NCI-H748 treated with DMSO at 0.1 percent for 48 hours (cell line): ENCODE measurements at places on chromosomes 2 and 18.

DNA sequence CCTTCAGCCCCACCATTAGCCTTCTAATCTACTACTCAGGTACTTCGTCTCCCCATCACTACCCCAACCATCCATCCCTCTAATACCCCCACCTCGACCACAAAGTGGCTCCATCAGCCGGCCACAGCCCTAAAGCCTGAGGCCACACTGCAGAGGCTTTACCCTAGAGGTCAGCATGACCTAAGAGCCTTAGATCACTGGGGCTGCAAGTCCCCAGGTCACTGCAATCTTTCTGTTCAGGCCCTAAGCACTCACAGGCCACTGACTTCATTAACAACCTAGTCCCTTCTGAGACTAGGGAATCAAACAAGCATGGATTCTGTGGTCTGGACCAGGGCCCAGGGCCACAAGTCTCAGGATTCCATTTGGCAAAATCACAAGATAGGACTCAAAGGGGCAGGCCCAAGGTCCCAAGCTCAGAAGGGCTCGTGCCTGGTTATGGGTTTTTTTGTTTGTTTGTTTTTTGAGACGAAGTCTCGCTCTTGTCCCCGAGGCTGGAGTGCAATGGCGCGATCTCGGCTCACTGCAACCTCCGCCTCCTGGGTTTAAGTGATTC lies 37.0 kb upstream of the PKDCC start:
- DNase-seq, result no peak

- DNase-seq, result no peak
Measured at GRCh38 chr2:235021752-235022151, 69.9 kb downstream of the SH3BP4 start.

DNA sequence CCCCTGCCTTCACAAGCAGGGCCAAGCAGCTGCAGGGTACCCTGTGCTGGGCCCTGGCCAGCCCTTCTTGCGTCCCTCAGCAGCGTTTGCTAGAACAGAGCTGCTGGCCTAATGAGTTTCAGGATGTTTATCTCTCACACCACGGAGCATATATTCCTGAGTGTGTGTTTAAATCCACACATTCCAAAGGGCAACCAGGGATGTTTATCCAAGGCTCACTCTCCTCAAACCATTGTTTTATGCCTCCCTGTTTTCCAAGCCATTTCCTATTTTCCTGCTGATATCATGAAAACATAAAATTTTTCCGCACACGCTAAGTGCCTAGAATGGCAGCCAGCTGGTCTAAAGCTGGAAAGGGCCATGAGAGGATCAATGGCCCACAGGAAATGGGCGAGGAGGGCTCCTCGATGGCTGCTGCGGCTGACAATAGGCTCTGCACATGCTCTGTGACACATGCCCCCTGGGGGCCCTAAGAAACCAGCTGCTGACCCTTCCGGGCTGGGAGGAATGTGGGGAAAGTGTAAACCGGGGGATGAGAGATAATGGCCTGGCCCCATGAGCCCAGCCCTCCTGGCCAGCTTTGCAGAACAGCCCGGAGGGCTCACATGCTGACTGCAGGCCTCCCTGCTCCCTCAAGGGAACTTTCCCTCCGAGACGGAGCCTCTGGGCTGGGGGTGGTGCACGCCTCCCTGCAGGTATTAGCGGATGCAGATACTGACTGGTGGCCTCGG lies 194.0 kb downstream of the NDUFA10 start:
- DNase-seq, result no peak

DNA sequence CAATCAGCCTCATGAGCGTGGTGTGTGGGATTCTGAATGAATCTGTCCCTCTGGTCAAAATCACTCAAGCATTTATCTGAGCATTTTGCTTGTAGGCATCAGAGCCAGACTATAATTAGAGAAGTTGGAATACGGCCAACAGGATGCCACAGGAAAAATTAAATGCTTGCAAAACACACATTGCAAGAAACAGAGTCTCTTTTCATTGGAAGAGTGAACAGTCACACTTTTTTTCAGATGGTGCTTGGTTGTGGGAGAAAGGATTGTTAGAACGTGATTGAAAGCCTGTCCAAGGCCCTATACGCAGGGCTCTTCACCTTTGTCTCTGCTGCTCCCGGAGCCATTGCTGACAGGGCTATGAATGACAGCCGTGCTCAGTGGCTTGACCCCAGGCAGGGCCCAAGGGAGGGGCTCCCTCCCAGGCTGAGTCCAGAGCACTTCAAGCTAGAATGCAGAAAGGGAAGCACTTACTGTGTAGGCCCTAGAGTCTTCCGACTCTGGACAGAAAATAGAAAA lies 59.8 kb downstream of the SNTG2 start:
- peak; percentile 79 for DNase-seq

DNA sequence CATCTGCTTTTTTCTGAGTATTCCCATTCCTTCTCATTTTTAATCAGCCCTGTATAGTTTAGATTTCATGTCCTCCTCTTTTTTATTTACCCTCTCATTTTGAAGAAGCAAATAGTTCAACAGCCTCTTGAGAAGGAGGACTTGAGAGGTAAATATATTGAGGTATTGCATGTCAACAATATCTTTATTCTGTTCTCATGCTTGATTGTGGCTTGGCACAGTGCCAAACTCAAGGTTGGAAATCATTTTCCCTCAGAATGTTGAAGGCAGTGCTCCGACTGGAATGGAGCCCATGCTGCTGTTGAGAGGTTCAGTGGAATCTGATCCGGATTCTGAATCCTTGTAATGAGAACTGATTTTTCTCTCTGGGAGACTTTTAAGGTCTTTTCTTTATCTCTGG lies 31.0 kb upstream of the GALNT3 start:
- DNase-seq, result peak; percentile 51

DNA sequence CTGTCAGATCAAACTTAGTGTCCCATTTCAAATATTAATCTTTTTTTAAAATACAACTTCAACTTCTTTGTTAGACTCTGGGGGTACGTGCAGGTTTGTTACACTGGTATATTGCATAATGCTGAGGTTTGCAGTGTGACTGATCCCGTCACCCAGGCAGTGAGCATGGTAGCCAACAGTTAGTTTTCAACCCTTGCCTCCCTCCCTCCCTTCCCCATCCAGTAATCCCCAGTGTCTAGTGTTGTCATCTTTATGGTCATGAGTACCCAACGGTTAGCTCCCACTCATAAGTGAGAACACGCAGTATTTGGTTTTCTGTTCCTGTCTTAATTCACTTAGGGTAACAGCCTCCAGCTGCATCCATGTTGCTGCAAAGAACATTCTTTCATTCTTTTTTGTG lies 23.9 kb downstream of the NOL10 start:
- no peak for DNase-seq

- DNase-seq, result no peak
Measured at GRCh38 chr2:240687741-240688552, 3.7 kb upstream of the AQP12A start.

- no peak for DNase-seq
Measured at GRCh38 chr2:65465124-65465523, 32.7 kb upstream of the SPRED2 start.

GRCh38 chr2:68272246-68272994 lies 20.1 kb upstream of the PPP3R1 start:
- no peak for DNase-seq

- DNase-seq, result no peak
Measured at GRCh38 chr2:42863320-42863719, 70.9 kb upstream of the HAAO start.

DNA sequence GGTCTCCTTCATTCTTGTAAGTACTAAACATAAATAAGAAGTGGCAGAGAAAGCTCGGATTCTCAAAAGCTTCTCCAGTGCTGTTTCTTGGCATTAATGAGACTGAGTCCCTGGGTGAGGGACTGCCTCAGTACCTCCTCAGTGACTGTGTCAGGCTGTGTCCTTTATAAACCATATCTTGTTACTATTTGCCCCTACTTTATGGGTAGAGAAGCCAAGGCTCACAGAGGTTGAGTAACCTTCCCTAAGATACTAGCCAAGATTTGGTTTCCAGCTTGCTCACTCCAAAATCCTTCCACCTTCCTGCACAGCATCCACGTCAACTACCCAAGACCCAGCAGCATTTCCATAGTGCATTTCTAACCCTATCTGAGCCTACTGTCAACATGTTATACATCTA lies 55.6 kb downstream of the THUMPD2 start:
- DNase-seq, result no peak

GRCh38 chr18:27312853-27313252 lies 127.7 kb upstream of the CHST9 start:
- DNase-seq, result no peak

DNA sequence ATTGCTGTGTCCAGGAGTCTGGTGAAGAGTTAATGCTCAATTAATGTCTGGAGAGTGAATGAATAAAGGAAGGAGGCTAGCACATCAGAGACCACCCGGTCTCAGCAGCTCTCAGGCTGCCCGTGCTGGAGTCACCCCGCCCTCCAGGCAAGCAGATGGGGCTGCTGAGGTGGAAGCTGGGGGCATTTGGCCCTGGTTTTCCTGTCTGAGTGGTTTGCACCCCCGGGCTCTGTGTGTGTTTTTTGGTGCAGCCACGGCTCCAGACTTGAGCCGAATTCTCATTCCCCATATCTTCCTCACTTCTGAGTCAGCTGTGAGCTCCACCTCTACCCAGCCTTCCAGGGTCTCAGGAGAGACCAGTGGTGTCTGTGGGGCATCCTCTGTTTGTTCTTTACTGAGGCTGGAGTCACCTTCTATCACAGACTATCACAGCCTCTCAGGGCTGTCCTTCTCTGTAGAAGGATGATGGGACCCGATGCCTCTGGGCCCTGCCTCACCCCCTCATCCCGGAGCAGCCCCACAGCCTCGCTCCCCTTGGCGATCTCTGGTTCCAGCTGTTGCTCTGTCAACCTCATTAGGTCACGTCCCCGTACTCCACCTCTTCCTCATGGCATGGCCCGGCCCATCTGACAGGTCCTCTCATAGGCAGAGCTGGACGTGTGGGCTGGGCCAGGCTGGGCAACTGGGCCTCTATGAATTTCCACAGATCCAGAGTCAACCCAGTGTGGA lies 60.8 kb downstream of the HS1BP3 start:
- DNase-seq, result no peak

DNA sequence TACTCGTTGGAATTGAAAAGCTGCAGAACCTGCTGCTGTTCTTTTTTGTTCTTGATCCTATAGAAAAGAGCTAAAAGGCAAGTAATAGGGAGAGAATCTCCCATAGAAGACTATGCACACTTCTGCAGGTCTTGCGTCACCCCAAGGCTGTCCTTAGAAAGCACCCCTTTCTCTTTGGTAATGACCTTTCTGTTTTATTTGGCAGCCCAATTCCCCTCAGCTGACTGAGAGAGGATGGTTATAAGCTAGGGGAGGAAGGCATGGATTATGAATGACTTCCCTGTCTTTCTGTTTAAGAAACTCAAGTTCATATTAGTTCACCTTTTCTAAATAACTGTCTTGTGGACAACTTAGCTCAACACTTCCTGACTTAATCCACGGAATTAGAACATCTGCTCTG lies 122.9 kb downstream of the TXNL1 start:
- DNase-seq, result no peak

- no peak for DNase-seq
Measured at GRCh38 chr2:20629181-20629580, 21.7 kb downstream of the HS1BP3 start.

GRCh38 chr18:48475635-48476549 lies 62.9 kb upstream of the CTIF start:
- DNase-seq, result peak; percentile 75

- no peak for DNase-seq
Measured at GRCh38 chr2:29219374-29219773, 104.2 kb downstream of the CLIP4 start.

- DNase-seq, result no peak
Measured at GRCh38 chr18:77197073-77197472, 52.6 kb upstream of the GALR1 start.

DNA sequence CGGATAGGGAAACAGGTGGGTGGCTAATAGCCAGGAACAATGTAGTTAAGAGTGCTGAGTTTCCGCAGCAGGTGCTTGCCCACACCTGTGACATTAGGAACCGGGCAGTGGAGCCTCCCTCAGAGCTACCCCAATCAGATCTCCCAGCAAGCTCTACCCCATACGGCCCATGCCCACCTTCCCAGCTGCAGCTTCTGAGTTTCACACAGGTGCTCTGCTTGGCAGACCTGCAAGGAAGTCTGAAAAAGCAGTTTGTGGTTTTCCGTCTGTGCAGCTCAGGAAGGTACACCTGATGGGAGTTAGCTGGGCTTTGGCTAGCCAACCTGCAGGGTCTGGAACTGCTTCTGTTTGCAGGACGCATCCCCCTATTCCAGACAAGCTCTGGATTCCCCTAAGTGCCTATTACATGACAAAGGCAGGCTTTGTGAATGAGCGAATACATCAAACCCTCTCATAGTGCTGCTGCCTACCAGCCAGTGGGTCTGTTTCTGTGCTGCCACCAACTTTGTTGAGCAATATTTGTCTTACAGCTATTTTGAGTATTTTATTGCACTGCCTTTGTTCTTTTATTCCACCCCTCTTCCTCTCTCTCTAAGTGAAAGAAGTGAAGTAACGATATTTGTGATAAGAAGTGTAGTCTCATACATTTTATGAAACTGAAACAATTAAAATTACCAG lies 24.7 kb upstream of the CEP68 start:
- DNase-seq, result peak; percentile 13

DNA sequence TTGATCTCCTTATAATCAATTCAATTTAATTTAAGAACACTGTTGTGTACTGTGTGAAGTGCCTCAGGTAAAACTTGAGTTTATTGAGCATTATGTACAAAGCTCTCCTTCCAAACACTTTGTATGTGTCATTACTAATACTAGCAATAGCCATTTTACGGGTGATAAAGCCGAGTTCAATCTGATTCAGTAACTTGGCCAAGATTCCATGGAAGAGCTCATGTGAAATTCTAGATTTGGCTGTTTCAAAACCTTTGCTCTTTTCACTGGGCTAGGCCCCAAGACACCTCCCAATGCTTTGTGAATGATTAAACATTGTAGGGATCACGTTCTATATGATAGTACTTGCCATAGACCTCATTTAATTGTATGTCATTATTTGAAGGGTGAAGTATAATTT lies 8.9 kb upstream of the NFE2L2 start:
- no peak for DNase-seq

DNA sequence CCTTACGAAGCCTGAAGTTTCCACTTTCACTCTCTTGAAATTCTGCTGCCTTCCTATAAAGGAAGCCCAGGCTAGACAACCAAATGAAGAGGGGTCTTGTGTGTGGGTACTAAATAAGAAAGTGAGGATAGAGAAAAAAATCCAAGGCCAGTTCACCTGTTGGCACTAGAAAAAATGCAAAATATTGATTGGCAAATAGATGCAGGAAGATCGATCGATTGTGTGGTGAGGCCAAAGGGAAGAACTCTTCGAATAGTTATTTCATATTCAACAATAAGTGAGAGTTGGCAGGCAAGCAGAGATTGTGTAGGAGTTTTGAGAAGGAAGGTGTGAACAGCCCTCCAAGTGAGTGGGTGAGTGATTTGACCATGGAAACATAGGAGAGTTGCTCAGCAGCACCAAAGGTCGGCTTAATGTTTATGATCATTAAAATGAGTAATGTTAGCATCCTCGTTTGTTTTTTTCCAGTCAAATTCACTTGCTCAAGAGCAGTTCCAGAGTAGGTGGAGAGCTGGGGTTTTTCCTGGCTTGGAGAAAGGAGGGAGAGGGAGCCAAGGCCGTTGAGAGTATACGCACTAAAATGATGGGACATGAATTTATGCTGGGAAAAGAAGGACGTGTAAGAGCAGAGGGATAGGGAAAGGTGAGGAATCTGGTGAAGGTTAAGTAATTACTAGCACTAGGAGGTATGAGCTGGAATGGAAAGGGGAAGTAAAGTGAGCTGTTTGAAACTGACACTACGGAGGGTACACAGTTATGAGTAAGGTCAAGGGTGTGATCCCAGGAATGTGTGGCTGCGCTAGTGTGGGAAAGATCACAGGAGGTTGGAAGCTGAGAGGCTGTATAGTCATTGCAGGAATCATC lies 1.1 kb upstream of the NAPG start:
- DNase-seq, result no peak
